ENCODE measurements at places on chromosomes 7 and 10.
A peak's percentile ranks its signal among the peaks of the same experiment; 100 is the strongest.

DNA sequence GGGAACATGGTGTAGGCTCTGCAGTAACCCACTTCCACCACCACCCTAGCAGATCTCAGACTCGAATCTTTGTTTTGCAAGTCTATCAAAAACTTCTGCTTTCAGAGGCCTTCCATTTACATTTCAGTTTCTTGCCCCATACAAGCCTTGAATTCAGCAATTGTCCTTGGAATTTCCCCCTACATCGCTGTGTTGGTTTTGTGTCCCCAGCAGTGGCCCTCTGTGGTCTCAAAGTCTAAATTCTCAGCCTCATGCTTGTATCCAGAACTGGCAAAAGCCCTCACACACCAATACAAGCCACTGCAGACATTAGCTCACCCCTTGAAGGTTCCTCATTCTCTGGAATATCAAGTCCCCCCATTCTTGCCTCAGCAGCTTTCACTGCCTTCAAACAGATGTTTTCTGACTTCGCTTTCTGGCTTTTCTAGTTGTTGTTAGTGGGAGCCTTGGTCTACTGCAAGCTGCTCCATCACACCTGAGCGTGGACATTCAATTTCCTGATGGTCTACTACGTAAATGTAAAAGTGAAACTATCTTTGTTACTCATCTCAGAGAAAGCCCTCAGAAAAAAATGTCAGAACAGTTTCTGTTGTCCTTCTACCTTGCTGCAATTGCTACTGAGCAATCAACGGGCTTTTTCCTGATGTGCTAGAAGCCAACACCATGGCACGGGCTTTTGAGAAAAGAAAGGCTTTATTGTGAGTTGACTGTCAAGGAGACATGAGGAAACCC is 1.8 kb upstream of the NUB1 start:
- DNase-seq, result no peak

- DNase-seq, result no peak
Observed at GRCh38 chr7:115300231-115300870, 378.5 kb downstream of the MDFIC start.

GRCh38 chr7:132239422-132239994 is 336.8 kb downstream of the PLXNA4 start:
- DNase-seq, result no peak

- DNase-seq, result no peak
Observed at GRCh38 chr10:34160595-34160994, 654.5 kb downstream of the PARD3 start.

DNA sequence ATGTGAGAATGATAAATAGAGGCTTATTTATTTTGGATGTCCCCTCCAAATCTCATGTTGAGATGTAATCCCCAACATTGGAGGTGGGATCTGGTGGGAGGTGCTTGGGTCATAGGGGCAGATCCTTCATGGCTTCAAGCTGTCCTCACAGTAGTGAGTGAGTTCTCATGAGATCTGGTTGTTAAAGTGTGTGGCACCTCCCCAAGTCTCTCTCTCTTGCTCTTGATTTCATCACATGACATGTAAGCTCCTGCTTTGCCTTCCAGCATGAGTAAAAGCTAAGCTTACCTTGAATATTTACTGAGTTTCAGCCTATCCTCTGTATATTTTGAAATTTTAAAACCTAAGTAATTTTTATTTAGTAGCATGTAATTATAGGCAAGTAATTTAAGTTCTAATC is 444.9 kb downstream of the ARL4A start:
- DNase-seq, result no peak

DNA sequence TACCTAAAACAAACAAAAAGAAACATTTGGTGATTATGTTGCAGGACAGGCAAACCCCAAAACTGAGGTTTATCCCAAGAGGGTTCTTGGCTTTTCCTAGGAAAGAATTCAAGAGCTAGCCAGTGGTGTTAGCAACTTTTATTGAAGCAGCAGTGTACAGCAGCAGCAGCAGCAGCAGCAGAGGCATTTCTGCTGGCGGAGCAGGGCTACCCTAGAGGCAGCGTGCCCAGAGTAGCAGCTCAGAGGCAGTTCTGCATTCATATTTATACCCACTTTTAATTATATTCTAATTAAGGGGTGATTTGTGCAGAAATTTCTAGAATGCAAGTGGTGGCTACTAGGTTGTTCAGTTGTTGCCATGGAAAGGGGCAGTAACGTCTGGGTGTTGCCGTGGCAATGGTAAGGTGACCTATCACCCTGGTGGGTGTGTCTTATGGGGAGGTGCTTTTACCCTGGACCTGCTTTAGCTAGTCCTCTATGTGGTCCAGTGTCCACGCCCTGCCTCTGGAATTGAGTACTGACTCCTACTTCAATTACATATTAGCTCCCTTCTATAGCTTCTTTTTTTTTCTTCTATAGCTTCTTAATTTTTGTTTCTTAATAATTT is 53.9 kb downstream of the VCL start:
- no peak for DNase-seq

GRCh38 chr7:127706766-127707165 is 54.8 kb downstream of the SND1 start:
- DNase-seq, result no peak

GRCh38 chr10:33952692-33953360 is 618.4 kb upstream of the NRP1 start:
- DNase-seq, result no peak

GRCh38 chr10:129253161-129253864 is 213.7 kb upstream of the MGMT start:
- no peak for DNase-seq

DNA sequence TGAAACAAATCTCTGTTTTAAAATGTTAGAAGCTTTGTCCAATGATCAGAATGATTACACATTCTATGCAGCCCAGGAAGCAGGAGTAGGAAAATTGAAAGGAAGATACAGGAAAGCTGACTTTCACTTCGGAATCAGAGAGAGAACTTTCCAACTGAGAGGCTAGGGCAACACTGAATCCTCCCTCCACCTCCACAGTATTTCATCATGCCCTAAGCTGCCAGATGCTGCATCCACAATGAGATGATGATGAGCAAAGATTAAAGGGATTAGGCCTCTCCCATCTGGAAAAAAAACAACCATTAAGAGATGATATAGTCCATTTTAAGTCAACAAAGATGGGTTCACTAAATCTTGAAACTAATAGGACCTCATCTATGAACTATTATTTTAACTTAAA is 215.6 kb downstream of the GPR37 start:
- peak; percentile 6 for DNase-seq

DNA sequence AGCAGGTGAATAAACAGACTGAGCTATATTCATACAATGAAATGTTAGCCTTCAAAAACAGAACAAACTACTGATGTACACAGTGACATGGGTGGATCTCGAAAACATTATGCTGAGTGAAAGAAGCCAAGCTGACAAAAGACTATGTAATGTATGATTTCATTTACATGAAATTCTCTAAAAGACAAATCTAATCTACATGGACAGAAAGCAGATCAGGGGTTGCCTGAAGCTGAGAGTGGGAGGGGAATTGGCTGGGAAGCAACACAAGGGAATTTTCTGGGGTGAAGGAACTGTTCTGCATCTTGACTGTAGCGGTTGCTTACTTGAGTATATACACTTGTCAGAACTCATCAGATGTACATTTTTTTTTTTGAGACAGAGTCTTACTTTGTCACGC is 121.7 kb upstream of the SVIL start:
- peak; percentile 78 for DNase-seq

GRCh38 chr10:100696477-100696901 is 48.9 kb upstream of the PAX2 start:
- DNase-seq, result no peak

DNA sequence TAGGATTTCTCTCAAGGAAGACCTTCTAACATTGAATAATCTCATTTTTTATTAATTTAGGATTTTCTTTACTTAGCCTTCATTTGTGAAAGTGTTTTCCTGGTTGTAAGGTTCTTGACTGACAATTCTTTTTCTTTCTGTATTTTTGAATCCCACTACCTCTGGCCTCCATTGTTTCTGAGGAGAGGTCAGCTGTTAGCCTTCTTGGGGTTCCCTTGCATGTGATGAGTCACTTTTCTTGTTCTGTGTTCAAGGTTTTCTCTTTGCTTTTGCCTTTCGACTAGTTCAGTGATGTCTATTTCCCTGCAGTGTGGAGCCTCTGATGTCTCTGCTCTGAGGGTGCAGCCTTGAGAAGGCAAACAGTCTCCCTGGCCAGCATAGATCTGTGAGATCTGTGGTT is 304.1 kb upstream of the ZNF32 start:
- DNase-seq, result no peak

DNA sequence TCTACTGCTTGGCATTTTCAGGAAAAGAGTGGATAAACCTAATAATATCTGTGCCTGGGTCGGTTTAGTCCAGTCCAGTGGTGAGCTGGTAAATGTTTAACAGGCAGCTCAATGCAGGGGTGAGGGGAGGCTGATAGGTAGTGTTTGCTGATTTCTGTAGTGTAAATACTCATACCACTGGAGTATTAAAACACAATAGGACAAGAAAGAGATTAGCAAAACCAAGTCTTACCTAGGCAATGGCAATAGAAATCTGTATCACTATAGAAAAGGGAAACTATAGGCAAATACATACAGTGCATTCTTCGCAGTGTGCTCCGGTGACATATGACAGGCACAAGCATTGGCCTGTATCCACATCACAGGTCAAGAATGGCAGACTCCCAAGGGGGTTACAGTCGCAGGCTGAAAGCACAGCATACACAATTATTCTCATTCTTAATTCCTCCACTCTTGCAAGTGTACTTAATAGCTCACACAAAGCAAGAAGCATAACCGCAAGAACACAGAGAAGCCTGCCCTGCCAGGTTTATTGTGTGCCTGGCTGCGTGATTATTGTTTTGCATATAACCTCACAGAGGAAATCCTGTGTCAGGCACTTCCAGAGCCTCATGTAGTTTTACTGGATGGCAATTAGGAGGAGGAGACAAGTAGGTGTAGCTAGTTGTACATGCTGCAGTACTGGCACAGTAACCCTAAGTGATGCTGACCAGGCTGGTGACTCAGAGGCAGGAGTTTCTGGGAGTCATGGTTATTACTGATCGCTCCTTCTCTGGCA is 35.0 kb downstream of the LAMB4 start:
- DNase-seq, result peak; percentile 49

- DNase-seq, result peak; percentile 59
Observed at GRCh38 chr7:6167587-6168476, 104.6 kb downstream of the CYTH3 start.

DNA sequence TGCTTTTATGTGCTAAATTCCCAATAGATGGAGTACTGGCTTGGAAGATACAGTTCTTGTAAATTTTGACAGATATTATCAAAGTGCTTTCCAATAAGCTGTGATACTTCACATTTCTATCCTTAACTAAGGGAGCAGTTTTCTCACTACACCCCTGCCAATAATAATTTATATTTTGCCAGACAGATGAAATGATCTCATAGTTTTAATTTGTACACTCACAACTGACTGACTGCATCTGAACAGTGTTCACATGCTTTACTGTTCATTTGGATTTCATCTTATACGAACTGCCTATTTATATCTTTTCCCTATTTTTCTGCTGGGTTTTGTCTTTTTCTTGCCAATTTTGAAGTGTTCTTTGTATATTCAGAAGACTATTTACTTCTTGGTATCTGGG is 96.0 kb downstream of the BRAF start:
- DNase-seq, result no peak
